Stimulated activated CD4-positive, alpha-beta T cell treated with anti-CD3 and anti-CD28 coated beads, Interleukin-4, amount 100 ng/mL, for 4 hours (primary cell): ENCODE measurements at places on chromosomes 2 and 18.

- no peak for DNase-seq
Observed at GRCh38 chr2:46303822-46304221, 6.6 kb downstream of the EPAS1 start.

GRCh38 chr18:40866013-40866645, 1088.9 kb upstream of the PIK3C3 start:
- DNase-seq: no peak

DNA sequence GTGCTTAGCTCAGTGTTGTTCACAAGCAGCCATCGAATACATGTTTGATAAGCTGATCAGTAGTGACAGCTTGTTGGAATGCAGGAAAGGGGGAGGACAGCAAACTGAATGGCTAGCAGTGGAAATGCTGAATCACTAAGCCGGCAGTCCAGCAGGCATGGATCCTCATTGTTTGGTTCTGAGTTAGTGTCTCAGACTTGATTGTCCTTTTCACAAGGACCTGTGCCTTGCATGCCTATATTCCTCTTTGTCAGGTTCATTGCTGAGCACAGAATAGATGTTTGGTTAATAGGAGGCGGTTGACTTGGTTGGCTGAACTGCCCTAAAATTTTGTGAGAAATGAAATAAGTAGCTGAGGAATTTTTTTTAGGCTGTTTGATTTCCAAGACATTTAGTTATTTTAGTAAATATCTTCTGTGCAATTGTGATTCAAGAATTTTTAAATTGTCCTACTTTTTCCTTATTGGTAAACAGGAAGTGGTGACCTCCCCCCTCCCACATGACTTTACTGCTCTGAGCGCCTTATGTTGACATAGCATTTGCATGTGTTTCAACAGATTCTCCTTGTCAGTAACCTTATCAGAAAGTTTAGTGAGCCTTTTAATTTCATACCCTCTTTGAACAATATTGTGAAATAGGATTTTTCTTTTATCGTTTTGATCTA, 21.4 kb upstream of the STON1 start:
- no peak for DNase-seq

DNA sequence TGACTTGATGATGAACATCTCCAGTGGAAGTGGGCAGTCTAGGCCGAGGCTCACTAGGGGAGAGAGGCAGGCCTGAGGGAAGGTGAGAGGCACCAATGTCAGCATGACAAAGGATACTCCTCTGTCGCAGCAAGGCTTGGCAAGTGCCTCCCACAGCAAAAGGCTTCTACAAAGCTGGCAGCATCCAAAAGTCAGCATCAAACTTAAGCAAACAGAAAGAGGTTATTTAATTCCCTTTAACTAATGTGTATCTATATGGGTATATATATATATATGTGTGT, 41.6 kb downstream of the NIFK start:
- DNase-seq: no peak

- DNase-seq: no peak
Observed at GRCh38 chr2:191791953-191792560, 54.8 kb downstream of the CAVIN2 start.

GRCh38 chr2:95007822-95008221, 17.7 kb upstream of the MAL start:
- no peak for DNase-seq

DNA sequence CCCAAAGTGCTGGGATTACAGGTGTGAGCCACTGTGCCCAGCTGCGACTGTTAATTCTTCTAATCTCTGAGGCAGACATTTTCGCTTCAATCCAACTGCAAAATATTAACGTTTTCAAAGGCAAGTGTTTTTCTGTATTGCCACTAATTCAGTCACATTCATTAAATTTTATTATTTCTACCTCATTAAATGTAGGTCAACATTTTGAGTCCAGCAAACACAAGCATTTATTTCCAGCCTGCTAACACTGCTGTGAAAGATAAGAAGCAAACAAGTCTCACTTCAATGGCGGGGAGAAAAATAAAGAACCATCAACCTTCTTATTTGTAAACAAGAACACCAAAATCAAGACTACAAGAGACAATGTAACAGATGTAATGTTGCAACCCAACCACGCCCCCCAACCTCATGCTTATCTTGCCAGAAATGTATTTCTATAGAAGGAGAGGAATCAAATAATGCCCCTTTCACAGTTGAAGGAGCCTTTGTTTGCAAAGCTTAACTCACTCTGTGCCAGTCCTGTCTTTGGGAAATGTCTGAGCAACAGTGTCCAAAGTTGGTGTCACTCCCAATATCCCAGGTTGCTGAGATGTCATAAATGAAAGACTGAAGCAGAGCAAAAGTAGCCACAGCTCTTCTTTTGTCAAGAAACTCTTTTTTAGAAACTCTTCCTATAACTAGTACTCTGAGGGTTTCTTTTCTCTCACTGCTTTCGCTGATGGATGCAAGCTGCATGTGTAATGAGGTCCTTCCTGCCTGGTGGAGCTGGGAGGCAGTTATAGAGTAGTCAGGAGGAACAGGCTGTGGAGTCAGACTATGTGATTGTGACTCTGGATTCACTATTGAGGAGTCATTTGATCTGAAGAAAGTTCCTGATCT, 8.6 kb downstream of the DOCK10 start:
- DNase-seq: no peak

DNA sequence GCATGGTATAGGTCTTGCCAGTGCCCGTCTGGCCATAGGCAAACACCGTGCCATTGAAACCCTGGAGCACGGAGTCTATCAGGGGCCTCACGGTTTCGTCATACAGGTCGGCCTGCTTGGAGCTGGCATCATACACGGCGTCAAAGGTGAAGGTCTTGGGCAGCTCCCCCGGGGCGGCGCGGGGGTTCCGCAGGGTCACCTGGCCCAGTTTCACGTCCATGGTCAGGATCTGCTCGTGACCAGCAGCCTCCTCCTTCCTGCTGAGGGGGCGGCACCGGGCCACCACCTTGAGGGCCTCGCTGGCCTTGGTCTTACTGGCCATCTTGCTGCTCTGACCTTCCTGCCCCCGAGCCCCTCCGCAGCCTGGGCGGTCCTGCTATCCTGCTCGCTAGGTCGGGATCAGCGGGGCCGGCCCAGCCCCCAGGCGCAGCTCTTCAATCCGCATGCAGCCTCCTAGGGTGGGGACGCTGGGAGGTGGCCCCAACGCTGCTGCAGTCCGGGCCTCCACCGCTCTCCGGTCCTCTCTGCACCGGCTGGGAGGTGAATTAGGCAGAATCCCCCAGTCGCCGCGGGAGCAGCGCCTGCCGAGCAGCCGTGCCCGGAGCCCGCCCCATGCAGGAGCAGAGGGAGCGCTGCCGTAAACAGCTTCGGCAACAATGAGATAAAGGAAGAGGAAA, 563 bp downstream of the KIF3C start:
- DNase-seq: peak; percentile 4

GRCh38 chr2:148926981-148927401, 52.0 kb downstream of the KIF5C start:
- DNase-seq: no peak

- DNase-seq: no peak
Observed at GRCh38 chr2:144426355-144426754, 93.6 kb downstream of the ZEB2 start.

DNA sequence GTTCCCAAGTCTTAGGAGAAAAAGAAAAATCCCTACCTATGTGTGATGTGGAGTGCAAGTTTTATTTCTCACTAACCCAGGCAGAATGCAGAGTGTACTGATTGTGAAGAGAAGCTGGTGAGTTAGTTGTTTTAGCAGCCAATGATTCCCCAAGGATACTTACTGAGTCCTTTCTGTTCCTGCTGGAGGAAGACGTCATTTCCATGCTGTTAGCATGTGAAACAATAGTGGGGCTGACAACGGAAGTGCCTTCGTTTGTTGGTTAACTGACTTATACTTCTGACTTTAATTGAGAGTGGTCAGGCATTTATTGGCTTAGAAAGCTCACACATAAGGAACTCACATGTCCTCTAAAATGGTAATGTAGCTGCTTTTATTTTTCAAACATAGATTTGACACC, 180.6 kb downstream of the MC4R start:
- DNase-seq: no peak
